ENCODE measurements at places on chromosomes 1 and 21.

GRCh38 chr1:187527346-187527745, 698.6 kb downstream of the PLA2G4A start:
- H3K4me1 ChIP-seq, result no peaks in the 10 kb centered on the region
- H3K36me3 ChIP-seq, result no peaks in the 10 kb centered on the region

GRCh38 chr1:58874757-58875755, 91.2 kb upstream of the JUN start:
- no peaks in the 10 kb centered on the region for H3K4me1 ChIP-seq
- peaks cover 12% of the 10 kb centered on the region for H3K27me3 ChIP-seq
- no peak overlapping the region for H3K4me3 ChIP-seq
- no peaks in the 10 kb centered on the region for H3K36me3 ChIP-seq
- no peak for DNase-seq
- H3K27ac ChIP-seq, result no peak overlapping the region

GRCh38 chr1:208177656-208178055, 66.5 kb downstream of the PLXNA2 start:
- no peaks in the 10 kb centered on the region for H3K4me1 ChIP-seq
- no peak for DNase-seq
- H3K36me3 ChIP-seq, result no peaks in the 10 kb centered on the region
- no peak overlapping the region for H3K4me3 ChIP-seq
- H3K27ac ChIP-seq, result no peak overlapping the region
- H3K27me3 ChIP-seq, result peaks cover 5% of the 10 kb centered on the region

DNA sequence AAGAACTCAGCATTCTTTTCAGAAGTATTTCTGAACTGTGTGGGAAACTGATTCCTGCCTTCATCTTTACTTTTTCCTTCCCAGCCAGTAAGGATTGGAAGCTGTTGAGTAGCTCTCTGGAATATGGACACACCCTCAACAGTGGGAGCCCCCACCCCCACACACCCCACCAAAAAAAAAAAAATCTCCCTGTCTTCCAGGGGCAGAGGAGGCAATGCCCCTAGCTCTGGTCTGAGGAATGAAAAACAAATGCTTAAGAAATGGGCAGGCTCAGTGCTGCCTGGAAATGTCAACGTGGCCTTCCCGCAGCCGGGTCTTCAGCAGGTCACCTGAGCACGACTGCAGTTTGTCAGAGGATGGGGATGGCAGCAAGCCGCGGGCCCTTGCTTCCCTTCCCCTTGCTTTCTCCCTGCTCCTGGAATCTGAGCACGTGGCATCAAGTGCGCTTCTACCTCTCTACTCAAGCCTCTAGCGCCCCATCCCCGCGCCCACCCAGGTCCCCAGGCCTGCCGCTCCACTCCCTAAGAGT, 479 bp downstream of the RGS16 start:
- no peak overlapping the region for H3K27ac ChIP-seq
- DNase-seq, result no peak
- peaks cover 10% of the 10 kb centered on the region for H3K4me1 ChIP-seq
- H3K27me3 ChIP-seq, result peaks cover 24% of the 10 kb centered on the region
- no peak overlapping the region for H3K4me3 ChIP-seq

GRCh38 chr1:162292422-162292849, 84.2 kb downstream of the SPATA46 start:
- peaks cover 5% of the 10 kb centered on the region for H3K27me3 ChIP-seq
- no peak overlapping the region for H3K4me3 ChIP-seq
- H3K27ac ChIP-seq, result no peak overlapping the region
- no peaks in the 10 kb centered on the region for H3K36me3 ChIP-seq

GRCh38 chr1:59705466-59706302, 109.1 kb upstream of the HOOK1 start:
- no peaks in the 10 kb centered on the region for H3K36me3 ChIP-seq
- H3K27me3 ChIP-seq, result no peaks in the 10 kb centered on the region
- H3K4me1 ChIP-seq, result no peaks in the 10 kb centered on the region
- no peak overlapping the region for H3K27ac ChIP-seq
- DNase-seq, result no peak
- H3K4me3 ChIP-seq, result no peak overlapping the region

GRCh38 chr1:194624833-194625232, 1438.4 kb upstream of the B3GALT2 start:
- H3K36me3 ChIP-seq, result no peaks in the 10 kb centered on the region
- no peak for DNase-seq
- no peak overlapping the region for H3K27ac ChIP-seq
- no peaks in the 10 kb centered on the region for H3K27me3 ChIP-seq
- no peaks in the 10 kb centered on the region for H3K4me1 ChIP-seq

GRCh38 chr1:54972436-54972835, 8.0 kb upstream of the TMEM61 start:
- peaks cover 34% of the 10 kb centered on the region for H3K27me3 ChIP-seq
- H3K4me3 ChIP-seq, result no peak overlapping the region
- no peak for DNase-seq
- peaks cover 11% of the 10 kb centered on the region for H3K4me1 ChIP-seq
- H3K36me3 ChIP-seq, result no peaks in the 10 kb centered on the region
- no peak overlapping the region for H3K27ac ChIP-seq

- H3K4me1 ChIP-seq, result no peaks in the 10 kb centered on the region
- no peak overlapping the region for H3K4me3 ChIP-seq
- no peak for DNase-seq
- H3K27me3 ChIP-seq, result no peaks in the 10 kb centered on the region
These were observed 117.2 kb upstream of the FGGY start for GRCh38 chr1:59179673-59180072.

DNA sequence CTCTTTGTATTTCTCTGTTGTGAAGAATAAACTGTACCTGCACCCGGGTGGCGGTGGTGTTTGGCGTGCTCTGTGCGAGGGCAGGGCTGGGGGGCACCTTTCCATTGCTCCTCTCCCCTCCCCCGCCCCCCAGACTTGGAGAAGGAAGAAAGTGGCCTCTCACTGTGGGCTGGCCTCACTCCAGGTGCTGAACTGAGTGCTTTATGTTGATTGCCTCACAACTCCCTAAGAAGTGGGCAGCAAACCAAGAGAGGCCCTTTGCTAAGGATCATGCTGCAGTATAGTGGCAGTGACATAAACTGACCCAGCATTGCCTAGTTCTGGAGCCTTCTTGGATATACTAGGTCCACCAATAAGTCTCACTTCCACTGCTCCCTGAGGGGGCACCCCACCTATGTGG, 20.2 kb downstream of the A3GALT2 start:
- peaks cover 21% of the 10 kb centered on the region for H3K36me3 ChIP-seq
- no peak for DNase-seq
- peaks cover 42% of the 10 kb centered on the region for H3K4me1 ChIP-seq
- H3K4me3 ChIP-seq, result no peak overlapping the region

GRCh38 chr1:185520188-185520920, 203.3 kb upstream of the IVNS1ABP start:
- no peak overlapping the region for H3K27ac ChIP-seq
- no peaks in the 10 kb centered on the region for H3K27me3 ChIP-seq
- H3K4me1 ChIP-seq, result peaks cover 7% of the 10 kb centered on the region
- H3K36me3 ChIP-seq, result peaks cover 19% of the 10 kb centered on the region

- no peak overlapping the region for H3K27ac ChIP-seq
- H3K36me3 ChIP-seq, result peaks cover 7% of the 10 kb centered on the region
- H3K4me1 ChIP-seq, result no peaks in the 10 kb centered on the region
- no peak overlapping the region for H3K4me3 ChIP-seq
- H3K27me3 ChIP-seq, result no peaks in the 10 kb centered on the region
- no peak for DNase-seq
These were observed 111.2 kb downstream of the LIPI start for GRCh38 chr21:14099570-14099969.

DNA sequence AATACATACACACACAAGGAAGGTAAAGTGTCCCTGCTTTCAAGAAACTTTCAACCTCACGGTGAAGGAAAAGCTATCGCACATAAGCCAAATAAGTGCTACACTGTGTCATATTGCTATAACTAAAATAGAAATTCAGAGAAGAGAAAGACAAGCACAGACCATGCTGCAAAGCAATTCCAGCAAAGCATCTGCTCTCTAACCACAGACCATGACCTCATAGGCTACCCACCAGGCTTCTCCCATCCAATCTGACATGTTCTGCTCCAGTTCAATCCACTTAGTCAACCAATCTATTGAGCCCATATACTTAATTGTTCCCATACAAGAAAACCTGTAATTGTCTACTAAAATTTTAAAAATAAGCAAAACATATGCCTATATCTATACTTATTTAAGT, 211.3 kb downstream of the BARHL2 start:
- no peaks in the 10 kb centered on the region for H3K27me3 ChIP-seq
- no peaks in the 10 kb centered on the region for H3K36me3 ChIP-seq
- DNase-seq, result no peak
- no peak overlapping the region for H3K27ac ChIP-seq

GRCh38 chr1:6414443-6414844, 5.3 kb downstream of the HES2 start:
- peak; percentile 46 for DNase-seq
- peaks cover 58% of the 10 kb centered on the region for H3K27me3 ChIP-seq
- H3K36me3 ChIP-seq, result no peaks in the 10 kb centered on the region
- peaks cover 9% of the 10 kb centered on the region for H3K4me1 ChIP-seq
- H3K27ac ChIP-seq, result no peak overlapping the region

GRCh38 chr1:247296599-247297180, 35.0 kb downstream of the ZNF496 start:
- H3K36me3 ChIP-seq, result no peaks in the 10 kb centered on the region
- no peak overlapping the region for H3K27ac ChIP-seq
- no peak overlapping the region for H3K4me3 ChIP-seq
- peaks cover 11% of the 10 kb centered on the region for H3K4me1 ChIP-seq

GRCh38 chr1:43068911-43069310, 103.2 kb downstream of the EBNA1BP2 start:
- no peak overlapping the region for H3K4me3 ChIP-seq
- no peaks in the 10 kb centered on the region for H3K36me3 ChIP-seq
- H3K27ac ChIP-seq, result no peak overlapping the region
- H3K4me1 ChIP-seq, result peaks cover 14% of the 10 kb centered on the region
- H3K27me3 ChIP-seq, result peaks cover 5% of the 10 kb centered on the region

- no peaks in the 10 kb centered on the region for H3K36me3 ChIP-seq
- no peak for DNase-seq
- H3K4me3 ChIP-seq, result no peak overlapping the region
- peaks cover 3% of the 10 kb centered on the region for H3K4me1 ChIP-seq
These were observed 8.6 kb upstream of the NUAK2 start for GRCh38 chr1:205330150-205330549.

DNA sequence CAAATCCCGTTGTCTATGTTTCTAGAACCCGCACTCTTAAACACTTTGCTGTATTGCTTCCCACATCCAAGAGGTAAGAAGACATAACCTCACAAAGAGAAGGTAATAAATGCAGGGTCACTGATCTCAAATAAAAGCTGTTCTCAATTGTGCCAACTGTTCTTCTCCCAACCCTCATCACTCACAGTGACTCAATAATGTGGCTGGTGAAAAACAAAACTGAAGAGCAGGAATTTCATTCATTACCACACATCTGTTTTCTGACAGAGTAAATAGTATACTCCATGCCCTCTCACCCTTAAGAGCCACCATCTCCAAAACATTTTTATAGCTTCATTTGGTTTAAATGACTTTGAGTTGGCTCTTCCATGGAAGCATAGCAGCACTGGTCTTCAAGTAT, 6.2 kb upstream of the ERICH3 start:
- H3K36me3 ChIP-seq, result no peaks in the 10 kb centered on the region
- H3K27ac ChIP-seq, result no peak overlapping the region
- no peak overlapping the region for H3K4me3 ChIP-seq
- no peak for DNase-seq

DNA sequence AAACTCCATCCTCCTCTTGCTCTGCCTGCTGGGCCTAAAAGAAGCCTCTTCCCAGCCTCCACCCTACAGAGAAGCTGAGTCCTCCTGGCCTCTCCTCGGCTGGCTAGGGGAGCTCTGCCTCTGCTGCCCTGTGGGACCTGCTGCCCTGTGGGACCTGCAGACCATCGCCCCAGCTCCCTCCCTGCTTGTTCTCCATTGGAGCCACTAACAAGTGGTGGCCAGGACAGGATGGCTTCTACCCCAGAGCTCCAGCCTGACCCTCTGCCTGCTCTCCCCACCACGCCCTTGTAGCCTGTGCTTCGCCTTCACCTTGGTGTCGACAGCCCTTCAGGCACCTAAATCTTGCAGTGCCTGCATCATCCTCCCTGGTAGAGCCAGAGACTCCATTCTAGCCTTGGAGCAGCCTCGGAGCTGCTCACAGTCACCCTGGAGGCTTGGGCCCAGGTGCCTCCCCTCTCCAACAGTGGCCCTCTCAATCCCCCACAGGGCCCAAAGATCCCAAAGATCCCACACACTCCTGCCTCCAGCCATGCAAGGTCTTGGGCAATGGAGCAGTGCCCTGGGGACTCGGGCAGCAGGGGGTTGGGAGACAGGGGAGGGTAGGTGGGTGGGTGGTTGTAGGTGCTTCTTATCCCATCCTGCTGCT, 3.0 kb downstream of the EPS8L3 start:
- no peak overlapping the region for H3K4me3 ChIP-seq
- DNase-seq, result no peak
- H3K27me3 ChIP-seq, result no peaks in the 10 kb centered on the region
- no peaks in the 10 kb centered on the region for H3K4me1 ChIP-seq
- H3K36me3 ChIP-seq, result no peaks in the 10 kb centered on the region

DNA sequence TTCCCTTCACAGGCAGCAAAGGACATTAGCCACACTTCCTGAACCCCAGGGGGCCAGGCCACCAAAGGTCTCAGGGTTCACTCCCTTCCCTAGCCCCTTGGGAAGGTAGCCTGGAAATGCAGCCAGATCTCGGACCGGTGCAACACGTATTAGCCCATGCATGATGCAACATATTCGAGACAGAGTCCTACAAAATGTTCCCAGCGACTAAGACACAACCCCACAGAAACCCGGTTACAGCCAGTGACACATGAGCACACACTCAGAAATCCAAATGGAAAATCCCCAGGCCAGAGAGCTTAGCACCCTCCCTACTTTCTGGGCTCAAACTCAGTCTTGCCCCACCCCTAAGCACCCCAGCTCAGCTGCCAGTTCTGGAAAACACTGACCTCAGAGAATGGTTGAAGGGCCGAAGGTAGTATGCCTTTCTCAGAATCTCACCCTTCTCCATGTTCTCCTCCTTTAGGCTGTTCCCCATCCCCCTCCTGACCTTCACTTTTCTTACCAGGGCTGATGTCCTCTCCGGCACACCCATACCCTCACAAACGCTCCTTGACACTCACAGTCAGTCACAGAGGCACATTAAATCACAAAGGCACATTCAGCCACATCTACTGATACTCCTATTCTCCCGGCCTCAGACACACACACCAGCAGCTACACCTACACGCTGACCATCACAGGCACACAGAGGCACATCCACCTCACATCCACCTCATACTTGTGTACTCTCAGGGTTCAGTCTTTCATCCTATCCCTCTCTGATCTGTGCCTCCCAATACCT, at the start of gene TSPAN1:
Gene TSPAN1 (plus strand): TSS at position 640 of the 784 bp plus-strand sequence. CDS start 6,021 bp downstream, outside the sequence.
- no peak for DNase-seq
- H3K36me3 ChIP-seq, result no peaks in the 10 kb centered on the region

All from activated CD4-positive, alpha-beta memory T cell treated with anti-CD3 and anti-CD28 coated beads, Interleukin-2, amount 10 ng/mL, durations not matched to agents 7 days and 5 days (primary cell).